Cardiac muscle cell (in vitro differentiated cells and primary cell): ENCODE measurements at places on chromosomes 1 and 21.

DNA sequence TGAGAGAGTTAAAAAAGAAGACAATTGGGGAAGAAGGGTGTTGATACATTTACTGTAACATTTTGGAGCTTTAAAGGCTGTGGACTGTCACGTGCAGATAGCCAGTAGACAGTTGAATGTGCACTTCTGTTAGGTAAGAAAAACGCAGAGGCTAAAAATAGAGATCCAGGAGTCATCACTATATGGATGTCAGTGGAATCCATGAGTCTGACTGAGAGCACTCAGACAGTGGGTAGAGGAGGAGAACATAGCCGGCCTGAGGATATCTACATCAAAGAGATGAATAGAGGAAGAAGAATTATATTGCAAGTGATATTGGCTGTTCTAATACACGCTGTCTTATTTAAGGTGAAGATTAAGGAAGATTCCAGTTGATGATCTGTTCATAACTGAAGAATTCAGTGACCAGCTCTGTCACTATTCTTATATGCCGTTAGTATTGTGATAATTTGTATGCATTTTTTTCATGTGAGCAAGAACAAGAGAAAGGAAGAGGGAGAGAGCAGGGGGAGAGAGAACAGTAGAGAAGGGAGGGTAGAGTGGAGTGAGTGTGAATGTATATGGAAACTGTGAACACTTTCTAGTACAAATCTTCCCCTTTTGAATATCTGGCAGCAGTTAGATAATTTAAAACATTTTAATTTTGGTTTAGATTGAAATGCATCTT, 344.8 kb downstream of the CHRM3 start:
- no peak overlapping the region for H3K27ac ChIP-seq
- H3K4me3 ChIP-seq, result no peak overlapping the region
- H3K27me3 ChIP-seq, result peaks cover 13% of the 10 kb centered on the region
- peaks cover 16% of the 10 kb centered on the region for H3K4me1 ChIP-seq
- DNase-seq, result no peak
- no peaks in the 10 kb centered on the region for H3K36me3 ChIP-seq

GRCh38 chr1:101290922-101291561, 54.2 kb downstream of the S1PR1 start:
- peaks cover 11% of the 10 kb centered on the region for H3K4me1 ChIP-seq
- DNase-seq, result no peak
- H3K27me3 ChIP-seq, result no peaks in the 10 kb centered on the region
- H3K27ac ChIP-seq, result no peak overlapping the region
- H3K4me3 ChIP-seq, result no peak overlapping the region

DNA sequence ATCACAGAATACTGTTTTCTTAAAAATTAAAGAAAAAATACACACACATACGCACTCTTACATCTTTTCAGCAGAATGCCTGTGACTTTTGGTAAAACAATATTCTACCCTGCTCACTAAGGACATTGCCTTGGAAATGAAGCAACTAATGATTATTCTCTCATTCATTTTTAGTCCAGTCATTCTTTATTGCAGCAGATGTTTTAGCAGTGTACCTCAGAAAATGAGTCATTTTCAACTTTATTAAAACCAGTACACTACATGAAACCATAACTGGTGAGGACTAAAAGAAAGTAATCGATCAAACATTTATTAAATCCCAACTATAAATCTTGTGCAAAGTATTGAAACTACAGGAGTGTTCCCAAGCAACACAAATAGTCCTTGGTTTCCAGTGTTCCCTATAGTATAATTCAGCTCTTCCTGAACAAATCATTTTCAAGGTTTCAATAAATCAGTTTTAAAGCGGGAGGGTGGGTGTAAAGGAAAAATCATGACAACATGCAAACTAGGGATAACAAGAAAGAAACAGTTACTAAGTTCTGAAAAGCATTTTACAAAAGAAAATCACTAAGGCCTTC, 114.2 kb downstream of the ADGRL4 start:
- H3K27me3 ChIP-seq, result no peaks in the 10 kb centered on the region
- H3K27ac ChIP-seq, result no peak overlapping the region
- no peaks in the 10 kb centered on the region for H3K4me1 ChIP-seq
- H3K36me3 ChIP-seq, result no peaks in the 10 kb centered on the region

DNA sequence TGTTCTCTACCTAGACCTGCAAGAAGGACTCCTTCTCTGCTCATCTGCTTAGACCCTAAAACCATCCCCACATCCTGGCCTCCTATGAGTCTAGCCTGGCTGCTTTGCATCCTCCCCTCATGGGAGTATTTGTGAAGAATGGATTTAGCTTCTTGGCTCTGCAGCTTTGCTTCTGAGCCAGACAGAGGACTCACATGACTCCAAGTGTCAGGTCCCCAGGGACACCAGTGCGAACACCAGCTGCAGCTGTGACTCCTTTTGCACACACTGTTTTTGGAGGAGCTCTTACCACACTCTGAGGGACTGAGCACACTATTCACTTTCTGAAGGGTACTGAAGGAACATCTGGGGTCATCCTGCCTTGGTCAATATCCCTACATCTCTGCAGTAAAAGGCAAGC, 131.8 kb upstream of the SGIP1 start:
- no peaks in the 10 kb centered on the region for H3K36me3 ChIP-seq
- DNase-seq, result no peak
- H3K4me1 ChIP-seq, result no peaks in the 10 kb centered on the region
- H3K27me3 ChIP-seq, result no peaks in the 10 kb centered on the region
- no peak overlapping the region for H3K27ac ChIP-seq
- H3K4me3 ChIP-seq, result no peak overlapping the region

GRCh38 chr1:92563457-92564216, 76.9 kb upstream of the GFI1 start:
- H3K36me3 ChIP-seq, result no peaks in the 10 kb centered on the region
- no peaks in the 10 kb centered on the region for H3K27me3 ChIP-seq
- DNase-seq, result no peak
- H3K4me3 ChIP-seq, result no peak overlapping the region
